ENCODE measurements at places on chromosomes 16 and 17. TPM values are rescaled to one million over a fixed set of nuclear protein-coding genes. Genes with fewer than 3 reads are reported as not detected.

GRCh38 chr17:33137426-33137825, 145.8 kb downstream of the SPACA3 start:
- DNase-seq = no peak

DNA sequence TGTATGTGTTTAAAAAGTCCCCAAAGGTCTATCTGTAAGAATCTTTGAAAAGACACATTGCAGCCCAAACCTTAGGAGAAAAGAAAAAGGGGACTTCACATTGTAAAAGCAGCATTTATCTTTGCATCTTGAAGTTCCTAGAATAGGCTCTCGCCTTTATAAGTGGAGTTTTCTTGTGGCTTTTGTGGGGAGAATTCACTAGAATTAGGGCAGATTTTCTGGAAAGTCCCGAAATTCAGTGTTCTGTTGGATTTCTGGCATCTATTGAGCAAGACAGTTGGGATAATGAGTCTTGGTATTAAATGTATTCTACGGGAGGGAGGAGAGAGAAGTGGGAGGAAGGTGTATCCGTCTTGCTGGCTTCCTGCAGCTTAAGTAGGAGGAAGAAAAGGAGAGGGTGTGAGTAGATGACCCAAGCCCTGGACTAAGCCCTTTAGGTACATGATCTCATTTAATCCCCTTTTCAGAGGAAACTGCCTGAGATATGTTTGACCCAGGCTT, 62.6 kb downstream of the PRKCA start:
- no peak for DNase-seq

DNA sequence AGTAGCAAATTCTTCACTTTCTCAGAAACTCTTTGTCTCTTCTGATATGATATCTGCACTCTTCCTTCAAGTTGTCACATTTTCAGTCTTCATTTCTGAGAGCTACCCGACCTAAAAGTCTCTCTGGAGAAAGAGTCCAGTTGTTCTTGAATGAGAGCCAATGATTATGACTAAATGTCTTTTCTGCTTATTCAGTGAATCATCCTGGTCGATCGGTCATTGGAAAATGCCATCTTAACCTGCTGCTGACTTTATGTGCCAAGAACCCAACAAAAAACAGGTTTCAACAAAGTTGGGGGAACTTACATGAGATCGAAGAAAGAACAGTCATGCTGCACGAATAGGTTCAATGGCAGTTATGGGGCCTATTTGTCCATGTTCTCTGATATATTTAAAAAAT, 15.9 kb downstream of the SOX9 start:
- DNase-seq = peak; percentile 35

DNA sequence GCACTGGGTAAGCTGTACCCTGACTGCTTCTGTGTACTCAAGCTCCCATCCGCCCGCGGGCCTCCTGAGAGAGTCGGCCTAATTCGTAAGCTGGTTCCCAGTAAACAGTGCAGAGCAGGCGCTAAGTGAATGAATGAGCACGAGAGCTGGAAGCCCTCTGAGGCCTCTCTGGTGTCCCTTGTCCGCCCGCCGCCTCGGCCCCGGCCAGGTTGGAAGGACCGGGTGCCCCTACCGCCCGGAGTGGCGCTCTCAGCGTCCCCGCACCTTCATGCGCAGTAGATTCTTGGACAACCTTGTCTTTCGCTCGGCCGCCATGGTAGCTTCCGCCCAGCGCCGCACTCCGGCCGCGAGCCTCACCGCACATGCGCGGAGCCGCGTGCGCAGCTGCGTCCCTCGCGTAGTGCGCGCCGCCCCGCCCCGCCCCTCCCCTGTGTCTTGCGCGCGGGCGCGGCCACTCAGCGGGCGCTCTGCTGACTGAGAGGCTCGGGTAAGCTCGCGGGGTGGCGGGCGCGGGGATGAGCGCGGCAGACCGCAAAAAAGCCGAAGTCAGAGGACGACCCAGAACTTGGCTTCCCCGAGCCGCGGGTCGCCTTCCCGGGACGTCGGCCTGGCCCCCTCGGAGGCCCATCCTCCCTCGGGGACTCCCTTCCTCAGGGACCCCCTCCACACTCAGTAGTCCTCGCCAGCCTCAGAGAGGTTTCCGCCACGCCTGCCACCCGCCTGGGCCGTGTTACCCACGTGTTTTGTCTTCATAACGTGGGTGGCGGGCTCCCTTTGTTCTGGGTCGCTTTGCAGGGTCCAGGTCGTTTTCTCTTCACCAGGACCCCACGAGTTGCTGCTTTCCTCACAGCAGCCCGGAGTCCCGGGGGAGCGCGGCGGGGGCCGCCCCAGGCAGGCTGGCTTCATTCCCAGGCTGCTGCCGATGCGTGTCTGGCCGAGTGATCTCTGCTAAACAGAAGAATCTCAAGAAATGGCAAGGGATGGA, at the start of gene MPHOSPH6:
TSS of gene MPHOSPH6 (minus strand) at position 364 of the 985 bp plus-strand sequence. CDS start at position 315, 49 bp downstream.
- peak; percentile 84 for DNase-seq

- peak; percentile 38 for DNase-seq
Measured at GRCh38 chr17:9115214-9116191, 94.2 kb downstream of the NTN1 start.

GRCh38 chr16:52437277-52437670, 109.7 kb downstream of the TOX3 start:
- no peak for DNase-seq

DNA sequence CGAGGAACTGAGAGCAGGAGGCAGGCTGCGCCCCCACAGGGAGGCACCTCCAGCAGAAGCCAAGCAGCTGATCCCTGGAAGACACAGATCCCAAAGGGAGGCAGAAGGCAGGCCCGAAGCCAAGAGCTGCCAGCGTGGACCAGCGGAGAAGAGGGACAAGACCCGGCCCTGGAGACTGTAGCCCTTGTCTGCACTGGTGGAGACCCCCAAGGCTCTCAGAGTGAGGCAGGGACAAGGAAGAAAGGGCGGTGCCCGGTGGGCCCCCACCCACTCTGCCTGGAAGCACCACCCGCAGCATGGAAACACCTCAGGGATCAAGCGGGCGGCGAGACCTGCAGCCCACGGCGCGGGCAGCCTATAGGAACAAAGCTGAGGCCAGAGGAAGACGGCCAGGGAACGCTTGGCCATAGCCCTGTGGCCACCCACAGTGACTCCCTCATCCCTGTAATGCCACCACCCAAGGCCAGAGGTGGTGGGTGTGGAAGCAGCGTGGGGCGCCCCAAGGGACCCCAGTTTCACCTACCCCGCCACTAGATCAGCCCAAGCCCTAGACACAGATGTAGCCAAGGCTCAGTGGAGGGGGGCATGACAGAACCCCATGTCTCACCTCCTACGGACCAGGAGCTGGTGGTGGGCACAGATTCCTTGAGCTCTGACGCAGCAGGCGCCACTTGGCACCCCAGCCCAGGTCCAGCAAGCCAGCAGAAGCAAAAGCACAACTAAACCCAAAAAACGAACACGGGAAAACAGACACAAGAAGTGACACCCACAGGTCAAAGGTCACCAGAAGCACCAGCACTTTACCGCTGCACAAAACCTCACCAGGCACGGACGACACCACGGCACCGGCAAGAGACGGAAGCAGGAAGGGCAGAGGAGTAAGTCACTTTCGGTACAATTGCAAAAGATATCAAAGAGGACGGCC, 2.9 kb upstream of the SIRT7 start:
- no peak for DNase-seq

DNA sequence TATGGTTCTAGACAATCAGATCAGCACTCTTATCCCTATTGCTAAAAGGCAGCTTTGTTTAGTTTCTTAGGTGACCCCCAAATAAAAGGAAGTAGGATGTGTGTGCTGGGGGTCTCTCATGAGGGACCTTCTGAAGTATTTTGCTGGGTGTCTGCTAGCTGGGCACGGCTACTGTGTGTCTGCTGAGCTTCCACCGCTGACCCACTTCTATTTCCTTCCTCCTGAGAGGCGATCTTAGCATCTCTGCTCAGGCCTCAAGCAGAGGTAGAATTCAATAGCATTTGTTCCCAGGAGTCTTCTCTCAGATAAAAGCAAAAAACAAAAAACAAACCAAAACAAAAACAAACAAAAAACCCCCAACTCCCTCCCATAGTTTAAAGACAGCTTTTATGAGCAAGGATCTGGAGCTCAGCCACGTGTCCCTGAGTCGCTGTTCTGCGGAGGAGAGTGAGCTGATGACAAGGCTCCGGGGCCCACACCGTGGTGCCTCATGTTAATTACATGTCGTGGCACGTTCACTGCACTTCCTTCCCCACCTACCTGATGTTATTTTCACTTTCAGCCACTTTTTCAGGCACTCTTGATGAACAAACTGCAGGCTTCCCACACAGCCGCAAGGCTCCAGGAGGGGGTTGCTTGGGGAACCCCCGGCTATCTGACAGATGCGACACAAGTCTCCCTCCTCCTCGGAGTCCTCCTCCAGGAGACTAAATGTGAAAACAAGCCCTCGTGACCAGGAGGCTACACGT, 83.5 kb downstream of the MARCHF10 start:
- no peak for DNase-seq

GRCh38 chr17:74296548-74296936, 22.5 kb downstream of the DNAI2 start:
- peak; percentile 84 for DNase-seq

DNA sequence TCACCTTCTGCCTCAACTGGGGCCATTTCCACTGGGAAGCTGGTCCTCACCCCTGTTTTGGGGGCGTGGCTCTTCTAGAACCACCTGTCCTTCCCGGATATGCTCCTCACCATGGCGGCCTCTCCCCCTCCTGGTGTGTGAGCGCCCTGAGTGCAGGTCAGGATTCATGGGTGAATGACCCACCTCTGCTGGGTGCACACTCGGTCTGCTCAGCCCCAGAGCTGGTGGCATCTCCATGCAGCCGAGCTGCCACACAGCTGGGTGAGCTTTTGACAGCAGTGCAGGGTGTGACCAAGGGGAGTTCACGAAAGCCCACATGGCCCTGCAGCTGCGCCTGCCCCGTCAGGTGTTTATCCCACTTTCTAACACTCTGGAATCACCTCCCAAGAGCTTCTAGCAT, 27.3 kb downstream of the GRIN2C start:
- DNase-seq = no peak

DNA sequence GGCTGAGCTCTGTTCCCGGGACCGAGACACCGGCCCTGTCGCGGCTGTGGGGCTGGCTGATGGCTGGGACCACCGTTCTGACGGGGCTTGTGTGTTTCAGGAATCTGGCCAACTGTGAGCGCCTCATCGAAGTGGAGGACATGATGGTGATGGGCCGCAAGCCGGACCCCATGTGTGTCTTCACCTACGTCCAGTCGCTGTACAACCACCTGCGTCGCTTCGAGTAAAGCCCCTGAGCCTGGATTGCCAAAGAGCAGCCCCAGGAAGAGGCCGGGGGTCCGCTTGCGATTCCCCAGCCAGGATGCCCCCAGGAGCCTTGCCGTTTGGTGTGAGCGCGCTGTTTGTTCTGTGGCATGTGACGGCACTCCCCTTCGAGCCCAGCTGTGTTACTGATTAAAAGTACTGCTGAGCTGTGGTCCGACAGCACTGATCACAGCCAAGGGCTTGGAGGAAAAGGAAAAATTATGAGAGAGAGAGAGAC, 23.0 kb downstream of the SMTNL2 start:
- no peak for DNase-seq

DNA sequence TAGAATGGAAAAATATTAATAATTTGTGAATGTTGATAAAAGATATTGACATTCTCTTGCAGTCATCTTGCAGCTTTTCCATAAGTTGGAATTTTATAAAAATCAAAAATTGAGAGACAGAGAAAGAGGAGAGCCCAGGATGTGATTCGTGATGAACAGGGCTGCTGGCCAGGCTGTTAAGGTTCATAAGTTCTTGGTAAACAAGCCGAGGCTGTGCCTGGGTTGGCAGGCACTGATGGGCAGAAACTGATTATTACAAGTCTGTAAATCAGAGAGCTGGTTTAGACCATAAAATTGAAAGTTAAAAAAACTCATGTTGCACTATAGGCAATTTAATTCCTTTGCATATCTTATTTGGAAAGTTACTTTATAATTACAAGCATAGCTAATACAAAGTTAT, 533.7 kb downstream of the HAPSTR1 start:
- no peak for DNase-seq

- peak; percentile 55 for DNase-seq
Measured at GRCh38 chr16:84177741-84178073, 9.2 kb downstream of the TAF1C start.

DNA sequence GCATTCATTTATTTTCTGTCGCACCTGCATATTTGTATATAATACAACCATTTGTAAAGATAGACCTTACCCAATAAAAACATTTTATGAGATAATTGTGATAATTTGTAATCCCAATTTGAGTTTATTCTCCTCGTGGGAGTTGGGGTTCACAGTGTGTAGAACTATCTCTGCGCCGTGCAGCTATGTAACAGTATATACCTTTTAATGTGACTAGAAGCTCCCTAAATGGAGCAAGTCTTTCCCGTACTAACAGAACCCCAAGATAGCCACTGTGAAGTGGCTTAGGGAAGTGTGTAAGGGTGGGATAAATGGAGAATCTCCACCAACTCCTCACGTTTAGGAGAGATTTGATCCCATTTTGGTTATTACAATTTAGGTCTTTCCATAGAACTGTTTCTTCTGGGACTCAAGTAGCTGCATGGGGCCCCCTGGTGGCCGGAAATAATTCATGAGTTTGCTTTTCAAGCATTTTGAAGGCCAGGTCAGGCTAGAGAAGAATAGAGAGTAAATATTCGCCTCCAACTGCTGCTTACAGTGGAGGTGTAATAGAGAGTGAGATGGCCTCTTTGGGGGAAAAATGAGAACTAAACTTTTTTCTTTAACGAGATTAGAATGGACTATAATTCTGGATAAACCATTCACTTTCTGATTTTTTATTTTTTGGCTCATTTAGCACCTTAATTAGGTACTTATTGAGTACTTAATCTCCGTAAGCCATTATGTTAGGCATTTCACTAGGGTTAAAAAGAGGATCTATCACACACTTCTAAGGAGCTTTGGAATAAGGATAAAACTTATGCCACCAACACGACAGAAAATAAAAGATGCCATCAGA, 4.5 kb downstream of the TMEM100 start:
- peak; percentile 85 for DNase-seq

- no peak for DNase-seq
Measured at GRCh38 chr17:3683054-3683511, 12.9 kb downstream of the P2RX5 start.

- DNase-seq = no peak
Measured at GRCh38 chr17:72511242-72511641, 390.4 kb downstream of the SOX9 start.

GRCh38 chr17:34974794-34975785, 5.2 kb upstream of the LIG3 start:
- no peak for DNase-seq

Gene WSCD1
- 0.18 TPM for total RNA-seq

Gene CDK3
- 1.1 TPM for total RNA-seq

Gene TMEM114
- total RNA-seq = not detected

Gene BRIP1
- total RNA-seq = 20.9 TPM

Gene ARHGDIG
- total RNA-seq = 1.6 TPM

Gene CALCOCO2
- total RNA-seq = 73.8 TPM
